Activated CD8-positive, alpha-beta memory T cell treated with anti-CD3 and anti-CD28 coated beads, Interleukin-2, amount 50 U/mL, for 48 hours (primary cell): ENCODE measurements at places on chromosomes 3 and 15.

GRCh38 chr3:105564546-105565288 is 198.0 kb downstream of the ALCAM start:
- DNase-seq: no peak

GRCh38 chr15:89671687-89672086 is 7.5 kb downstream of the PLIN1 start:
- DNase-seq: no peak

DNA sequence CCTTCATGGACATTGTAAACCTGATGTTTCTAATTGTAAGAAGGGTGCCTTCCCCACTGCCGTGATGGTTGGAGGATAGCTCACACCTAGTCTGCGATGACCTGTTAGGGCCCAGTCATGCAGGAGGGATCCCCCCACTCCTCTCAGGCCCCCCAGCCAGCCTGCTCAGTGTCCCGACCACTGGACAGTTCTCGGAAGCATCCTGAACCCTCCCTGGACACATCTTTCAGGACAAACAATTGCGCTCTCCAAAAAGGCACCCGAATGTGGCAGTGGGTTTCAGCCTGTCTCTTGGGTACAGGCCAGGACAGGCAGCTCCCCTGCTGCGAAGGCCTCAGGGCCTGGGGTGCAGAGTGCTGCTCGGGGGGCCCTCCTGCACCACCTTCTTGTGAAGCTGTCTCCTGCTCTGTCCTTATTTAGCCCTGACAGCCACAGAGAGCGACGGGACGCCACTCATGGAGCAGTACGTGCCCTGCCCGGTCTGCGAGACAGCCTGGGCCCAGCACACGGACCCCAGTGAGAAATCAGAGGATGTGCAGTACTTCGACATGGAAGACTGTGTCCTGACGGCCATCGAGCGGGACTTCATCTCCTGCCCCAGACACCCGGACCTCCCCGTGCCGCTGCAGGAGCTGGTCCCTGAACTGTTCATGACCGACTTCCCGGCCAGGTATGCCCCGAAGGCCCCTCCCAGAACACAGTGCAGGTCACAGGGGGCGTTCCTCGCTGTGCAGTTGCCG is 132.3 kb downstream of the LRRK1 start:
- peak; percentile 37 for DNase-seq

- DNase-seq: no peak
Observed at GRCh38 chr15:63553388-63553791, 43.8 kb upstream of the FBXL22 start.
